ENCODE measurements at places on chromosomes 6 and 20. TPM values are rescaled to one million over a fixed set of nuclear protein-coding genes. Genes with fewer than 3 reads are reported as not detected.
A peak's percentile ranks its signal among the peaks of the same experiment; 100 is the strongest.

Gene ATF6B
- 20.3 TPM for total RNA-seq

Gene RBM24
- 4.7 TPM for total RNA-seq

DNA sequence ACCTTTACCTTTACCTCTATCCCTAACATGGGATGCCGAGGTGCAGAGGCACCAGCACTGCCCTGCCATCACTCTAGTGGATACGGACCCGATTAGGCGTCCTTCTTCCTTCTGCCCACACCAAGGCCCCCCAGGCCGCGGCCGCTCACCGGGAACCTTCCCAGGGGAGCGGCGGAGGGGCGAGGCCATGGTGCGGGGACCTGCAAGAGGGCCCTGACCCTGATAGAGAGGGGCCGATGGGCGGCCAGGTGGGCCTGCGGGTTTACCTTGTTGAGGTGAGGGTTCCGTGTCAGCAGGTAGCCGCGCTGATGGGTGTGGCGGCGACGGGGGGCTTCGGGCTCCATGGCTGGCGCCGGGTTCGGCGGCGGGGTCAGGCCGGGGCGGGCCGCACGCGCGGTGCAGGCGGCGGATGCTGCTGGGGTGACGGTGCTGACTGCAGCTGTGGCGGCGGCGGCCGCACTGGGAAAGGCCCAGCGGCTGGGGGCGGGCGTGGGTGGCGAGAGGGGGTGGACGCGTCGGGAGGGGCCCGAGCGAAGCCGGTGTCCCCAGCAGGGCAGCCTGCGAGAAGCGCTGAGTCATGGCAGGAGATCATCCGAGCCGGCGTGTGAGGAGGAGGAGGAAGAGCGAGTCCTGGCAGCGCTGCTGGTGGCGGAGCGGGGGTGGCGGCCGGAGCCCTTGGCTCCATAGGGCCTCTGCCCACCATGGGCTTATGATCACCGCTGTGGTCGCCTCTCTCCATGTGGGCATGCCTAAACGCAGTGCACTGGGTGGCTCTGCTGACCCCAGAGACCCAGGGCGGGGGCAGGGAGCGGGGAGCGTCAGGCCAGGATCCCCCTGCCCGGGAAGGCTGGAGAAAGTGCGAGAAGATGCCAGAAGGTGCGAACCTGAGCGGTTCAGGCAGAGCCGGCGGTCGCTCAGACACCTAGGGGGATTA lies at the start of gene ME1:
TSS of gene ME1 (minus strand) at position 441 of the 934 bp plus-strand sequence. CDS start at position 344, 97 bp downstream.
- peak; percentile 79 for DNase-seq

DNA sequence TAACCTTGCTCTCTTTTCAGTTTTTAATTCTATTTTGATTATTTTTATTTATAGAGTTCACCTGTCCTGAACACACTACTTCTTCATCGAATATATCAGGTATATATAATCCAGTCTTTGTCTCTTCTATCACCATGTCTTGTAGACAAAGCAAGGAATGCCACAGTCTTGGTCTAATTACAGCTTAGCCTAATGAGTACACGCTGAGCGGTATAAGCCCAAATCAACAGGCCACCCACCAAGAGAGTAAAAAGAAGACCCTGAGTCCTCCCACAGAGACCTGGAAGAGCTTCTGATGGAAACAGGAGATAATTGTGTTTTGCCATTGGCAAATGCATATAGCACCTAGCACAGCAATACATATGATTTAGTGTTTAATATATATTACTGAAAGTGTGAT lies 68.7 kb upstream of the TCF21 start:
- no peak for DNase-seq

- DNase-seq: peak; percentile 71
Observed at GRCh38 chr6:154402081-154402780, 45.6 kb upstream of the IPCEF1 start.
